Activated CD4-positive, alpha-beta T cell treated with anti-CD3 and anti-CD28 coated beads for 4 hours (primary cell): ENCODE measurements at places on chromosomes 6 and 20.

GRCh38 chr6:121581327-121581726 is 145.9 kb downstream of the GJA1 start:
- no peak for DNase-seq

DNA sequence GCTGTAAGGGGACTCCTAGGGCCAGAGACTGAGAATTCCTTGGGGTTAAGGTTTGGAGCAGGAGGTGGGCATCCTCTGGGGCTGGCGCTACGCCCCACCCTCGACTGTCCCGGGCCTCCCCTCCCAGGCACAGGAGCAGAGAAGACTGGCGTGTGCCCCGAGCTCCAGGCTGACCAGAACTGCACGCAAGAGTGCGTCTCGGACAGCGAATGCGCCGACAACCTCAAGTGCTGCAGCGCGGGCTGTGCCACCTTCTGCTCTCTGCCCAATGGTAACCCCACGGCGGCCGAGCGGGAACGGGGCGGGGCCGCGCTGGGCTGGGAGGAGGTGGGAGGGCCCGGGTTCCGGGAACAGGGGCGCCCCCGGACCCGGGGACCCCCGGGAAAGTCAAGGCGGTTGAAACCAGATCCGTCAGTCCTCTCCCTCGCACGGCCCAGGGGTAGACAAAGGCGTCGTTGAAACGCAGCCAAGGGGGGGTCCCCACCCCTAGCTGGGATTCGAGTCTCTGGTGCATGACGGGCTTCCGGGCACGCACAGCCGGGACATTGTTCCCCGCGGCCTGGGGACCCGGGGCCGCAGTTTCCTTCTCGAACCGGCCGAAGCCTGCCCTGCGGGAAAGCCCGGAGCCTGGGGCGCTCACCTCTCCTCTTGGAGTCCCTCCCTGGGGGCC is 844 bp downstream of the WFDC2 start:
- no peak for DNase-seq

DNA sequence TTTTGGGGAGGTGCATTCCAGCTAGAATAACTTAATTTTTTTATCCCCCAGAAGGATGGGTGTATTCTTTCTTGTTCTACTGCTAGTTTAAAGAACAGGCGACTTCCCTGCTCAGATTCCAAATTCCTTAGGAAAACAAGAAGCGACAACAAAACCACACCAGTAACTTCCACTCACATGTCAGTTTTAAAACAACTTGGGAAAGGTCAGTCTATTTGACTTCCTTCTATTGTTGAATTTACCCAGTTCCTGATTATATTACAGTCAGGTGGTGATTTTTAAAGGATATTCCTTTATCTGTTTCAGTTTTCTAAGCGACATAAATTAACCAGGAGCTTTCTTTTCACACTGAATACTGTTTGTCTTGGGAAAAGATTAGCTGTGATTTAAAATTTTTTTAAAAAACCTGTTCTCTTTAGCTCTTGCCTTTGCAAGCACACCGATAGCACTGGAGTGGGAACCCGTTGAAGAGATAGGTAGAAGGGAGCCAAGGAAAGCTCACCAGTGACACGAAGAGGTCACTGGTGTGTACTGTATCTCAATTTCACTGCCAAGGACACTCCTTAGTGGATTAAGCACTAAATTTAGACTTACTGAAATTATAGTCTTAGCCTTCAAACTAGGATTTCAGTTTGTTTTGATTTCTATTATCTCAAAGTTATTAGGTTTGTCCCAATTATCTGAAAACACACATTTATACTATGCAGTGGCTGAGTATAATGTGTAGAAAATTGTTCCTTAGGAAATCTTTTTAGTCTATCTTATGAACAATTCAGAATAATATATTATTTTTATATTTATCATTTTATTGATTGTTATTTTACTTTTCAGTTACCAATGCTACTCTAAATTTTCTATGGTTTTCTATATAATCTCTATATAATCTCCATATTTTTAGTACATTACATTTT is 22.3 kb downstream of the MARCKS start:
- no peak for DNase-seq

- no peak for DNase-seq
These were observed 64.2 kb upstream of the INSM1 start for GRCh38 chr20:20303742-20304141.

DNA sequence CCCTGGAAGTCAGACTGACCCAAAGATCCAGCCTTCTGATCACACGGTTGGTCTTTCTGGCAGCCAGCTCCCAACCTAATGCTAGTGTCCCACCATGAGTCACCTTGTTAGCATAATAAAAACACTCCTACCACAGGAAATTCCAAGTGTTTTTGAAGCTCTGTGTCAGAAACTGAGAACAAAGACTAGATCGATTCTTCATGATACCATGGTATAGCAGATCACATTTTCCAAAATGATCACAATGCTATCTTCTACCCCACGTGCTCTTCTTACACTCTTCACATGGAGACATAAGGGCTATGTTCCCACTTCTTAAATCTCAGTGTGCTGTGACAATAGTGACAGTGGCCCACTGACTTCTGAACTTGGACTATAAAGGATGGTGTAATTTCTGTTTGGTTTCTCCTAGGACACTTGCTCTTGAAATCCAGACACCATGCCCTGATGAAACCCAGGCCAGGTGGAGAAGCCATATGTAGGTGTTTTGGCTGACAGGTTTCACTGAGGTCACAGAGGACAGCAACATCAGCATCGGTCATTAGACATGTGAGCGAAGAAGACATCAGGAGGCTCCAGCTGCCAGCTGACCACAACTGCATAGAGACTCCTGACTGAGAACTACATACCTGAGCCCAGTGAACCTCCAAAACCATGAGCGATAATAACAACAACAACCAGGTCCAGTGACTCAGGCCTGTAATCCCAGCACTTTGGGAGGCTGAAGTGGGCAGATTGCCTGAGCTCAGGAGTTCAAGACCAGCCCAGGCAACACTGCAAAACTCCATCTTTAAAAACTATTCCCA is 57.5 kb downstream of the MKKS start:
- no peak for DNase-seq

DNA sequence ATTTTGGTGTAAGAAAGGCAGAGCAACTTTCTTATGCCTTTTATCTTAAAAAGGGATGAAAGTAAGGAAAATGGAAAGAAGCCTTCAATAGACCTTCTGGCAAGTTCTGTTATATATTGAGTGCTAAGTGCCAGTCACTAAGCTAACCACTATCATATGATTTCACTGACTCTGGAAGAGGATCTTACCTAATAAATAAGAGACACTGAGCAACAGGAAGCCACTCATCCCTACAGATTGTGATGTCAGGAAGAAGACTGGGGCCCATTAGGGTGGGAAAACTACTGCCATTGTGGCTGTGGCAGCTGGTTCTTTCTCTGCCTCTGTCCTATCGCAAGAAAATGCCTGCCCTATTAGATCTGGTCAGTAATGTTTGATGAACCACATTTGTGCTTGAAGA is 89.6 kb downstream of the AIG1 start:
- DNase-seq = no peak

GRCh38 chr6:70717038-70717801 is 49.5 kb downstream of the SMAP1 start:
- DNase-seq = no peak

DNA sequence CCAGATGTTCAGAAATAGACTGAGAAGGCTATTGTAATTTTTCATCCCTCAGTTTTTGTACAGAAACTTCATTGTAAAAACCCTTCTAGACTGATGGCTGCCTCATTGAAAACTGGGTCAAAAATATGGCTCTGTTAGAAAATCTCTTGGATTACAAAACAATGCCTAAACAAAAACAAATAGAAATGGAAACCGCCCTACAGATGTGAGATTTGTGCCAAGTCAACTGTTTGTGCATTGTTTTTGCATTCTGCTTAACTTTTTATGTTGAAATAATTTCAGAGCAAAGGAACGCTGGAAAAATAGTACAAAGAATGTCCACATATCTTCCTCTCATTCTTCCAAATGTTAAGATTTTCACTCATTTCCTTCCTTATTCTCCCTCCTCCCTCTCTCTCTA is 425.1 kb downstream of the FOXA2 start:
- DNase-seq = no peak

GRCh38 chr6:129795261-129795660 is 65.9 kb downstream of the TMEM244 start:
- DNase-seq = no peak

GRCh38 chr6:131652472-131652871 is 15.4 kb downstream of the ENPP3 start:
- no peak for DNase-seq

- DNase-seq = no peak
These were observed 91.0 kb downstream of the YTHDF1 start for GRCh38 chr20:63124782-63125580.

DNA sequence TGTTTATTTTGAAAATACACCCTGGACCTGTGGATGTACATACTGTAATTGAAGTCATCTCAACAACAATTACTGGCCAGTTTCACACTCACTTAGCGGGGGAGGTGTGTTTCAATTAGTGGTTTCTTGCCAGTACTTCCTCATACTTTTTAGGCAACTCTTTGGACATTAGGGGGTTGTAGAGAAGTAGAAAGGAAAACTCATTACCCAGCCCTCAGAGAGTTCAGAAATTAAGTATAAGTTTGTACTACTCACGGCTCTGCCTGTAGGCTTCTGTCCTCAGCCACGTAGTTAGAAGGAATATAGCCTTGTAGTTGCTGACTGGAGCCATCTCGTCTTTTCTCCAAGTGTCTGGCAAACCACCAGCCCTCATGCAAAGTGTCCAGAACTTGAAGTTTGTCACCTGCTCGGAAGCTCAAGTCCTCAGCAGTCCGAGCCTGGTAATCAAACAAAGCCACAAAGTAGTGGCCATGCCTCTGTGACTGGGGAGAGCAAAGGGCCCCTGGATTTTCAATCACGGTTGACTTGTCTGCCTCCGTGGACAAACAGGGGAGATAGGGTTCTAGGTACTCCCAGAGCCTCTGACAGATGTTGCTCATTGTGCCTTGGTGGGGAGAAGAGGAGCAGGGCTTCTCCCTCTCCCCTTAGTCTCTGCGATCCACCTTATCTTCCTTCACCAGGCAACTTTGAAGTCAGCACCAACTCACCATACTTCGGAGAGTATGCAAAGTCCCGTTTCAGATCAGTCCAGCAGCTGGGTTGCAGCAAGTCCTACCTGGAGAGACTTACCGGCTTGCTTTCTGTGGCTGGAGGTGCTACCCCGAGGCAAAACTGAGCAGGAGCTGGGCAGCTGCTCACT is 749 bp downstream of the FRK start:
- DNase-seq = no peak

GRCh38 chr20:64156136-64156885 is 7.9 kb upstream of the MYT1 start:
- DNase-seq = no peak

DNA sequence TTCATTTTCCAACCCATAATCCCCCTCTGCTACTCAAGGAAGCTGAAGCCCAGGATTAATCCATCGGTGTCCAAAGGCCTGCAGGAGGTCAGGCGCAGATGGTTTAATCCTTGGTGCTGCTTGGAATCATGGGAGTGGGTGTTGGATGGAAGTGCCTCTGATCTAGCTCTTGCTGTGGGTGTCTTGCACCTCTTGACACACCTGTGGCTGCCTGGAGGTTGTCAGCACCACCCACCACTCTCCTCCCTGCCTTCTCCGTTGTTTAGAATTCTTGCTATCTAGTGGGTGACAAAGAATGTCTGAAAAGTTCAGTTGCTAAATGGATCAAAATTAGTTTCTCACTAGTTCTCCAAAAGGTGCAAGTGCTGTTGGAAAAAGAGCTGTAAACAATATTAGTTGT is 1074.4 kb upstream of the FLRT3 start:
- no peak for DNase-seq

DNA sequence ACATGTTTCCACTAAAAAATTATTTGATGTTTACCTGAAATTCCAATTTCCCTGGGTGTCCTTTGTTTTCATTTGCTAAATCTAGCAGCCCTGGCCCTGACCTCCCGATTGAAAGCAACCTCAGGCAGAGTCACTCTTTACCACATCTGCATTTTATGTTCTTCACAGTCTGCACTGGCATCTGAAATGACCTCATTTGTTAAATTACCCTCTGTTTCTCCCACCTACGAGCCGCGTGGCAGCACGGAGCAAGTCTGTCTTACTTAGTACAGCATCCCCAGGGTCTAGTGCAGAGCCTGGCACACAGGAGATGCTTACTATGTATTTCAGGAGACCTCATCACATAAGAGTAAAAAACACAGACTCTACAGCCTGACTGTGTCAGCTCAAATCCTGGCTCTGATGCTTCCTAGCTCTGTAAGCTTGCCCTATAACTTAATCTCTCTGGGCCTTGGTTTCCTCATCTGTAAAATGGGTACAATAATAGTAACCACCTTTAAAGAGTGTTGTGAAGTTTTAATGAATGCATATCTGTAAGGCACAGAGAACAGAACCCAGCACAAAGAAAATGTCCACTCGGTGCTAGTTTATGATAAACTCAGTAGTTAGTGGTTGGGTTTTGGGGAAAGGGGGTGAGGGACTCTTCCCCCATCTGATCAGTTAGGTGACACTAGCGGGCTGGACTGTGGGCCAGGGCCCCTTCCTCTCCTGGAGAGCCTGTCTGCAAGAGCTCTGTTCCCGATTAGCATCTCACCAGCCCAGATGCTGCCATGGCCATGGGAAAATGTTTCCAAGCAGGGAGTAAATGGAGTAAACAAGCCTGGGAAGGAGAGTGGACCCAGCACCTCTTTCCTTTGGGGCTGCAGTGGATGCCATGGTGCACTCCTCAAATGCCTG is 88.2 kb downstream of the PREX1 start:
- DNase-seq = no peak

DNA sequence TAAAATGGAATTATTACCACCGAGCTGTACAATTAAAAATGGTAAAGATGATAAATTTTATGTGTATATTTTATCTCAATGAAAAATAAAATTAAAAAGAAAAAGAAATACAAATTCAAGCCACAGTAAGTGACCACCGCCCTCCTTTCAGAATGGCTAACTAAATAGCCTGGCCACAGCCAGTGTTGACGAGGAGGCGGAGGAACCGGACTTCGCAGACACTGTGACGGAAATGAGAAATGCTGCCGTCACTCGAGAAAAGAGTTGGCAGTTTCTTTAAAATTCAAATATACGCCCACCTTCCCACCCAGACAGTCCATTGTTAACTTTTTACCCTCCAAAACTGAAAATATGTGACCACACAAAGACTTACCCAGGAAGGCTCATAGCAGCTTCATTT is 50.0 kb downstream of the FOXF2 start:
- no peak for DNase-seq

- no peak for DNase-seq
These were observed 90.1 kb downstream of the FOXO3 start for GRCh38 chr6:108650781-108651180.

DNA sequence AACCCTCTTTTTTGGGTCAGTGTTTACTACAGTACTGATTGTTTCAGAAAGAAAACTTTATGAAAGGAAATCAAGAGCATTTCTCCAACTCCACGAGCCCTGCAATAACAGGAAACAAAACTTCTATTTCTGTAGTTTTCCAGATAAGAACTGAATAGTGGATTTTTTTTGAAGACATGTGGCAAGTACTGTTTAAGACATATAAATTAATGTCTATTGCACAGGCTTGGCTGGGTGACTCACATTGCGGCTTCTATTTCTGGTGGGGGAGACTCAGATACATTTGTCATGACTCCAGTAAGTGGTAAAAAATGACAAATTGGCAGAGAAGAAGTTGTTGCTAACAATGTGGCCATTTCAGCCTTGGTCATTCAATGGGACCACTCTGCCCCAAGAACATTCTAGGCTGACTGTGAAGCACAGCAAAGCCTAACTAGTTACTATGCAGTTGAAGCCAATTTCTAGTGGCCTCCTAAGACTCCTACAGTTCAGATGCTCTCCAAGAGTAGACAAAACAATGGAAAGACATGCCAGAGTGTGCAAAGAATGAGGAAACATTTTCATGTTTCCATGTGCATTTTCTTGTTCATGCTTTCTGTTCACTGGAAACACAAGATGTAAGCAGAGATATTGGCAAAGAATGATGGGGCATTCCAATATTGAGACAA is 200.9 kb downstream of the EDN1 start:
- DNase-seq = no peak
